Left ventricle myocardium inferior (tissue), 1 donor: ENCODE measurements at places on chromosomes 7 and 10. TPM values are rescaled to one million over a fixed set of nuclear protein-coding genes. Genes with fewer than 3 reads are reported as not detected.
A peak's percentile ranks its signal among the peaks of the same experiment; 100 is the strongest.

- no peak overlapping the region for H3K4me3 ChIP-seq
- H3K4me1 ChIP-seq: no peaks in the 10 kb centered on the region
- H3K36me3 ChIP-seq: no peaks in the 10 kb centered on the region
- no peaks in the 10 kb centered on the region for H3K27me3 ChIP-seq
- H3K27ac ChIP-seq: no peak overlapping the region
These were observed 68.0 kb downstream of the SEPTIN14 start for GRCh38 chr7:55794527-55794926.

ZFYVE27 gene
- 13.2 TPM for total RNA-seq

GRCh38 chr7:952548-953441 lies 1.7 kb downstream of the ADAP1 start:
- DNase-seq: peak; percentile 8
- H3K27ac ChIP-seq: no peak overlapping the region
- no peaks in the 10 kb centered on the region for H3K36me3 ChIP-seq
- peak overlapping the region; percentile 67 for H3K4me3 ChIP-seq
- peaks cover 68% of the 10 kb centered on the region for H3K27me3 ChIP-seq

- peak overlapping the region; percentile 3 for H3K27ac ChIP-seq
- H3K27me3 ChIP-seq: no peaks in the 10 kb centered on the region
- no peaks in the 10 kb centered on the region for H3K36me3 ChIP-seq
- no peak overlapping the region for H3K4me3 ChIP-seq
These were observed 171.6 kb downstream of the AUTS2 start for GRCh38 chr7:69769826-69770225.

- H3K27ac ChIP-seq: peak overlapping the region; percentile 64
- peaks cover 14% of the 10 kb centered on the region for H3K4me1 ChIP-seq
- no peaks in the 10 kb centered on the region for H3K27me3 ChIP-seq
- H3K4me3 ChIP-seq: peak overlapping the region; percentile 6
- DNase-seq: peak; percentile 58
These were observed 252.6 kb upstream of the IGFBP3 start for GRCh38 chr7:46173476-46174195.

DNA sequence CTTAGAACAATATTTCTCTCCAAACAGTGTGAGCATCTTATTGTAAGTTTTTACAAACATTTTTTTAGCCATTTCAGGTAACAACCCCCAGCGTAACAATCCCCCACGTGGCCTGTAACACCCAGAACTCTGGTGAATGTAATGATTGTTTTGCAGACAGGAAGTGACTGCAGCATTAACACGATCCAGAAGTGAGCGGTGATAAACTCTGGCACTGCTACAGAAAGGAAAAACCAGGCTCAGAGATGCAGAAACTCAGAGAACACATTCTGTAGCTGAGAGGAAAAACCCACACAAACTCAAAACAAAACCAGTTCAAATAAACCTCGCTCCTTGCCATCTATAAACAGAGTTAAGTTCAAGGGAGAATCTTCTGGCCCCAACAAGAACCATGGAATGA lies 285.7 kb downstream of the FGFR2 start:
- no peaks in the 10 kb centered on the region for H3K4me1 ChIP-seq
- no peak overlapping the region for H3K4me3 ChIP-seq
- no peak for DNase-seq
- no peaks in the 10 kb centered on the region for H3K36me3 ChIP-seq

DNA sequence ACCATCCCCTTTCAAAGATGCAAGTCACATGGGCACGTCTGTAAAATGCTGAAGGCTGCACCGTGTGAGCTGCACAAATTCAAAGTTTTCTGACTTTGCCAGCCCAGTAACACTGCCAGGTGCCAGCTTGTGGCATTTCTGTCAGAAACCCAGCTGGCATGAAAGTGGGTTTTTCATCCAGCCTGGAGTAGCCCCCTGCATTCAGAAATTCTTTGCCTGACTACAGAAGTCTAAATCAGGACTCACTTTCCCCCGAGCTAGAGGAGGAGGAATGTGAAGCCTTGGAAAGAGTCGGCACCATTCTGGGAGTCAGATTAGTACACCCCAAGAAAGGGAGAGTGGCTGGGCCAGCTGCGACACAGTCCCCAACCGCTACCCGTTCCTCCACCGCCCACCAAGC lies 56.7 kb upstream of the EN2 start:
- H3K4me1 ChIP-seq: no peaks in the 10 kb centered on the region
- H3K4me3 ChIP-seq: no peak overlapping the region
- H3K36me3 ChIP-seq: no peaks in the 10 kb centered on the region

CRTAC1 gene
- total RNA-seq: 2.3 TPM

- no peaks in the 10 kb centered on the region for H3K27me3 ChIP-seq
- H3K27ac ChIP-seq: no peak overlapping the region
- no peak overlapping the region for H3K4me3 ChIP-seq
- no peaks in the 10 kb centered on the region for H3K4me1 ChIP-seq
- DNase-seq: no peak
- no peaks in the 10 kb centered on the region for H3K36me3 ChIP-seq
These were observed 8.5 kb downstream of the SFTPD start for GRCh38 chr10:79940431-79940830.

PRF1 gene
- 2.6 TPM for total RNA-seq

- DNase-seq: no peak
- H3K4me1 ChIP-seq: no peaks in the 10 kb centered on the region
- H3K4me3 ChIP-seq: no peak overlapping the region
These were observed 121.7 kb downstream of the MACC1 start for GRCh38 chr7:20095436-20095835.

- no peaks in the 10 kb centered on the region for H3K36me3 ChIP-seq
- no peak overlapping the region for H3K4me3 ChIP-seq
- peaks cover 12% of the 10 kb centered on the region for H3K27me3 ChIP-seq
- H3K27ac ChIP-seq: no peak overlapping the region
- DNase-seq: no peak
- no peaks in the 10 kb centered on the region for H3K4me1 ChIP-seq
These were observed 11.1 kb upstream of the MBL2 start for GRCh38 chr10:52783726-52784125.

- H3K27ac ChIP-seq: no peak overlapping the region
- no peaks in the 10 kb centered on the region for H3K4me1 ChIP-seq
- H3K27me3 ChIP-seq: no peaks in the 10 kb centered on the region
- no peaks in the 10 kb centered on the region for H3K36me3 ChIP-seq
- no peak for DNase-seq
These were observed 34.7 kb downstream of the A1CF start for GRCh38 chr10:50850578-50851230.

GRCh38 chr7:44257618-44258422 lies 57.0 kb downstream of the YKT6 start:
- DNase-seq: peak; percentile 78
- H3K27ac ChIP-seq: peak overlapping the region; percentile 92
- no peaks in the 10 kb centered on the region for H3K36me3 ChIP-seq
- peaks cover 76% of the 10 kb centered on the region for H3K4me1 ChIP-seq

TWIST1 gene
- total RNA-seq: 1.3 TPM

DNA sequence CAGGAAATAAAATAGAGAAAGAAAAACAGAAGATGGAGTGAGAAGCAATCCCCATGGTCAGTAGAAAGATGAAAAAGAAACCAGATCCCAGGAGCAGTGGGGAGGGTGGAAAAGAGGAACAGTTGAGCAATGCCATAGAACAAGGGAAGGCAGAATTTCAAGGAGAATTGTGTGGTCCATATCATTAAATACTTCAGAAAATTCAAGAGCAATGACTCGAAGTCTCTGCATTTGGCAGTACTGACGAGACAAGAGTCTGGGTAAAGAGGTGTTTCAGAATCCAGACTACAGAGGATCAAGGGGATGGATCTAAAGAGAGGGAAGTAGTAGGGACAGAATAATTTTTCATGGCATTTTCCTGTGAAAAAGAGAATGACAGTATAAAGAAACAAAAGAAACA lies 512.6 kb downstream of the PHTF2 start:
- H3K4me3 ChIP-seq: no peak overlapping the region
- H3K27ac ChIP-seq: no peak overlapping the region
- no peak for DNase-seq
- H3K36me3 ChIP-seq: no peaks in the 10 kb centered on the region

- H3K4me1 ChIP-seq: peaks cover 48% of the 10 kb centered on the region
- no peaks in the 10 kb centered on the region for H3K27me3 ChIP-seq
- peak; percentile 64 for DNase-seq
- peak overlapping the region; percentile 65 for H3K27ac ChIP-seq
- H3K4me3 ChIP-seq: no peak overlapping the region
These were observed 18.5 kb upstream of the SERPINE1 start for GRCh38 chr7:101108330-101108857.

EPHB6 gene
- total RNA-seq: 4.4 TPM

SEMA4G gene
- total RNA-seq: 0.52 TPM

- no peak overlapping the region for H3K27ac ChIP-seq
- H3K4me3 ChIP-seq: no peak overlapping the region
- H3K27me3 ChIP-seq: no peaks in the 10 kb centered on the region
- peaks cover 3% of the 10 kb centered on the region for H3K36me3 ChIP-seq
- H3K4me1 ChIP-seq: peaks cover 10% of the 10 kb centered on the region
These were observed 8.1 kb upstream of the FAM107B start for GRCh38 chr10:14782691-14783363.

CABCOCO1 gene
- not detected for total RNA-seq

DNA sequence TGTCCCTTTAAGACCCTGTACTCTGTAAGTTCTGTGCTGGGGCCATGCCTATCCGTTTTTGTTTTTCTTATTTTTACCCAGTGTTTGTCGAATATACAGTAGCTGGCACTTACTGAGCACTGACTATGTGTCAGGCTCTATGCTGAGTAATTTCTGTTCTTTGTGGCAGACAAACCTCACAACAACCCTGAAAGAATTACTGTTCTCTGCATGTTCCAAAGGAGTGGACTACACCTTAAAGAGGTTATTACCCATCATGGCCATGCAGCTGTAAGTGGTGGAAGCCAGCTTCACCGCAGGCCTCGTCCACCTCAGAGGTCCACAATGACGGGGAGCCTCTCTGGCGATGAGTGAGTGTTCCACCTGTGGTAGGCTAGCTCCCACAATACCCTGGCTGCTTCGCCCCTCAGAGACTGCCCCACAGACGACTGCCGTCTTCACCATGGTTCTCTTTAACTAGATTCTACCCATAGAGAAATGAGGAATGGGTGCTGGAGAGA lies 30.1 kb upstream of the RBM20 start:
- H3K36me3 ChIP-seq: no peaks in the 10 kb centered on the region
- no peak overlapping the region for H3K4me3 ChIP-seq

MICALL2 gene
- total RNA-seq: 8.3 TPM

GRCh38 chr7:23275912-23276311 lies 23.2 kb upstream of the MALSU1 start:
- H3K36me3 ChIP-seq: peaks cover 39% of the 10 kb centered on the region
- no peaks in the 10 kb centered on the region for H3K27me3 ChIP-seq
- DNase-seq: no peak
- H3K4me1 ChIP-seq: peaks cover 8% of the 10 kb centered on the region

- no peaks in the 10 kb centered on the region for H3K4me1 ChIP-seq
- H3K27ac ChIP-seq: no peak overlapping the region
- DNase-seq: no peak
These were observed 10.7 kb downstream of the TRPV6 start for GRCh38 chr7:142874837-142875236.

- peaks cover 26% of the 10 kb centered on the region for H3K4me1 ChIP-seq
- peaks cover 49% of the 10 kb centered on the region for H3K27me3 ChIP-seq
- peak within 1 kb of the TSS; percentile 83 for H3K4me3 ChIP-seq
These were observed at the start of gene MACROH2A2 for GRCh38 chr10:70052462-70053217. MACROH2A2 (plus strand) TSS chr10:70052846; CDS start chr10:70075659, 22,813 bp downstream.

DNA sequence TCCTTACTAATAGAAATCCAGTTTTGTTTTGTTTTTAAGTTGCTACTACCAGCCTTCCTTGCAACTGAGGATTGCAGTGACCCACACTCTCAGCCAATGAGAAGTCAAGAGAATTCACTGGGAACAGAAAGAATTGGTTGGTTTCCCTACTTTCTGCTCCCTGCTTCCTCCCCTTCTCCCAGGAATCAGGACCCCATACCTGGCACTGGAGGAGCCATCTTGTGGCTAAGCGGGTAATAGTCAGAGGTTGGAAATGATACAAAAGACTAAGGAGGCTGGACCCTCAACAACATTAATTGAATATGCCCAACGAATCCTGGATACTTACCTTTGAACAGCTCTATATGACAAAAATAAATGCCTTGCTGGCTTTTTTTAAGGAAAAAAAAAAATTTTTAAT lies 6.3 kb downstream of the TMEM176A start:
- peaks cover 8% of the 10 kb centered on the region for H3K36me3 ChIP-seq
- no peak for DNase-seq
- H3K27ac ChIP-seq: no peak overlapping the region
- peaks cover 11% of the 10 kb centered on the region for H3K27me3 ChIP-seq
- H3K4me1 ChIP-seq: no peaks in the 10 kb centered on the region

TFPI2 gene
- 1.5 TPM for total RNA-seq

GLCCI1 gene
- 5.8 TPM for total RNA-seq

GRCh38 chr10:84198206-84198915 lies 4.0 kb downstream of the CDHR1 start:
- H3K4me3 ChIP-seq: no peak overlapping the region
- H3K27ac ChIP-seq: no peak overlapping the region
- no peaks in the 10 kb centered on the region for H3K36me3 ChIP-seq
- no peak for DNase-seq

DNA sequence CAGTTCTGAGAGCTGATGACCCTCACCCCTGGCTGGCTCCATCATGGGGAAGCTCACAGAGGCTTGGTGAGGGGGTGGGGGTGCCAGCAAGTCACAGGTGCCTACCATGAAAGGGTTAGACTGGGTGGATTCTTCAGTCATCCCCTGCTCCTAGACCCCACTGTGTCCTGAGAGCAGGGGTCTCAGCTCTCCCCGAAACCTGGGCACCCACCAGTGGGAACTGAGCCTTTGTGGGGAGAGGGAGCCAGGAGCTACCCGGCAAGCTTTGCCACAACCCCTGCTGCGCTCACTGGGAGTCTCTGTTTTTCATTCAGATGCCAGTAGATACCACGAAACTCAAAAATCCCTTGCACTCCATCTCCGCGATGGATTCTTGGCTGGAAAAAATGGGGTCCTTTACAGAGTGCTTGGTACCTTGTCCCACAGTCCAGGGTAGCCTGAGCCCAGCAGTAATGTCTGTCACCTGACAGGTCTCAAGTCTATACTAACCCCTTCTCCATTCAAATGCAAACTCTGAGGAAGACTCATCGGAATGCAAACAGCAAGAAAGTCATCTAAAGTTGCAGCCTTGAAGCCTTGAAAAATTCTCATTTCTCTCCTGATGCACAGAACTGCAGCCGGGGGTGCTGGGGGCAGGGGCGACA lies 48.9 kb upstream of the ENO4 start:
- no peak overlapping the region for H3K27ac ChIP-seq
- peaks cover 11% of the 10 kb centered on the region for H3K27me3 ChIP-seq
- no peaks in the 10 kb centered on the region for H3K4me1 ChIP-seq
- no peak for DNase-seq
- H3K36me3 ChIP-seq: no peaks in the 10 kb centered on the region

ZNF503 gene
- 5.9 TPM for total RNA-seq

GRCh38 chr7:98810153-98810802 lies 59.5 kb downstream of the TMEM130 start:
- H3K27ac ChIP-seq: no peak overlapping the region
- H3K4me1 ChIP-seq: no peaks in the 10 kb centered on the region
- no peak overlapping the region for H3K4me3 ChIP-seq
- DNase-seq: no peak
- H3K36me3 ChIP-seq: no peaks in the 10 kb centered on the region

NKX2-3 gene
- total RNA-seq: not detected
